ENCODE measurements at places on chromosomes 5 and 9. TPM values are rescaled to one million over a fixed set of nuclear protein-coding genes. Genes with fewer than 3 reads are reported as not detected.

The TNFAIP8 gene
- total RNA-seq, result 47.7 TPM

The DOCK8 gene
- 12.1 TPM for total RNA-seq

The TOMM5 gene
- total RNA-seq, result 81.3 TPM

The FOXD4L6 gene
- not detected for total RNA-seq
